ENCODE measurements at places on chromosomes 7 and 10.

GRCh38 chr10:11180228-11180627, 162.6 kb downstream of the CELF2 start:
- peak; percentile 91 for DNase-seq

- DNase-seq = no peak
Observed at GRCh38 chr7:107966711-107967110, 36.2 kb downstream of the LAMB1 start.

- no peak for DNase-seq
Observed at GRCh38 chr7:128281605-128282380, 40.7 kb downstream of the LEP start.

DNA sequence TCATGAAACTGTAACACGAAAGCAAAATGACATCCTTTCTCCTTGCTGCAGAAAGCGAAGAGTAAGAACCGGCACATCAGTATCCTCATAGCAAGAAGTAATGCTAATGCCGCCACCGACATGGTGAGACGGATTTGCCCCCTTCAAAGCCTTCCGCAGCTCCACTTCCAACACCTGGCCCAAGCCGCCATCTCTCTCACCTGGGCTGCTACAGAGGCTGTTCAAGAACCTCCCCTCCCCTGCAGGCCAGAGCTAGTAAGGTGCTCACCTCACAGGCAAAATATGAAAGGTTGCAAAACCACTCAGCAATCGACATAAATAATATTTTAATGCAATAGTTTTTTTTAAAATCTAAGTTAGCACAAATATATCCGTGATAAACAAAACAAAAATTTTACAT, 123.9 kb upstream of the FRMD4A start:
- DNase-seq = no peak

DNA sequence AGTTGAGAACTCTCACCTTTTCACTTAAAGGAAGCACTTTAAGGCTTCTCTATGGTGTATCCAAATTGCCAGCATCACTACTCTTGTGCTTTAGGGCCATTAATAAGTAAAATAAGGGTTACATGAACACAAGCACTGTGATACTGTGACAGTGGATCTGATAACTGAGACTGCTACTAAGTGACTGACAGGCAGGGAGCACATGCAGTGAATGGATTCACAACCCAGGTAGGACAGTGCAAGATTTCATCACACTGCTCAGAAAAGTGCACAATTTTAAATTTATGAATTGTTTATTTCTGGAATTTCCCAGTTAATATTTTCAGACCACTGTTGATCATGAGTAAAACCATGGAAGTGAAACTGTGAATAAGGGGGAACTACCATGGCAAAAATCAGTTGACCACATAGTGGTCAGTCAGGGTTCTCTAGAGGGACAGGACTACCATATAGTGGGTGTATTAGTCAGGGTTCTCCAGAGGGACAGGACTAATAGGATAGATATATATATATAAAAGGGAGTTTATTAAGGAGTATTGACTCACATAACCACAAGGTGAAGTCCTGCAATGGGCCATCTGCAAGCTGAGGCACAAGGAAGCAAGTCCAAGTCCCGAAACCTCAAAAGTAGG, 20.9 kb upstream of the CYP51A1 start:
- DNase-seq = no peak

All from activated CD4-positive, alpha-beta T cell treated with anti-CD3 and anti-CD28 coated beads, Interleukin-2, amount 50 U/mL, for 16 hours (primary cell).